ENCODE measurements at places on chromosomes 12 and 14.
A peak's percentile ranks its signal among the peaks of the same experiment; 100 is the strongest.

DNA sequence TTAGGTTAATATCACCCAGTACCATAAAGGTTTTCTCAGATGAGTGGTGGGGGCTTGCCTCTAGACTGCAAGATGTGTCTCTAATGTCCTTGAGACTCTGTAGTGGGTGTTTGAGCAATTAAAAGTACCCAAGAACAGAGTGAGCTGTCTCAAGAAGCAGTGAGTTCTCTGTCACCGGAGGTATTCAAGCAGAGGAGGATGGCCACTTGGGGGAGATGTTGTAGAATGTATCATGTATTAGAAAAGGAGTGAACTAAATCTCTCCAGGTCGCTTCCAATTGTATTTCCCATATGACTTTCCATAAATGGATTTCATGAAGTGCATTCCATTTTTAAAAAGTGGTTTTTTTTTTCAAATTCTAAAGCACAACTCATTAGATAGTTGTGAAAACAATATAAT is 35.0 kb downstream of the SLC17A8 start:
- DNase-seq = no peak

GRCh38 chr12:110844551-110845338 is 2.0 kb upstream of the CCDC63 start:
- peak; percentile 21 for DNase-seq

- DNase-seq = no peak
Measured at GRCh38 chr14:34063042-34063441, 112.2 kb upstream of the EGLN3 start.

GRCh38 chr14:63877550-63877939 is 24.7 kb downstream of the SYNE2 start:
- DNase-seq = no peak

- no peak for DNase-seq
Measured at GRCh38 chr12:60042835-60043234, 447.0 kb downstream of the SLC16A7 start.

DNA sequence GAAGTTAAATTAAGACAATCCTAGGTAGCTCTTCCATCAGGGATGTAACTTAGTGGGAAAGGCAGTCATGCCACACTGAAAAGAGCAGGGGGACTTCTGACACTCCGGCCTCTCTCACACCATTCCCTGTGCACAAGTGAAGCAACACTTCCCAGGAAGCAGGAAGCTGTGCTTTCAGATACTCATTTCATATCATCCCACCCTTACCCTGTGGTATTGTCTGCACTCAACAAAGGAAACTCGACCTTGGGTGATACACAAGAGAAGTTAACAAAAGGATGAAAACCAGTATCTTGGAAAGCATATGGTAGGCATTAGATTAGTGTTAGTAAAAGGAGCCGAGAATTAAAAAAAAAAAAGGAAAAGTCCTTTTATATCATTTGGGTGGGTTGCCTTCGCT is 61.3 kb upstream of the MDM1 start:
- no peak for DNase-seq

DNA sequence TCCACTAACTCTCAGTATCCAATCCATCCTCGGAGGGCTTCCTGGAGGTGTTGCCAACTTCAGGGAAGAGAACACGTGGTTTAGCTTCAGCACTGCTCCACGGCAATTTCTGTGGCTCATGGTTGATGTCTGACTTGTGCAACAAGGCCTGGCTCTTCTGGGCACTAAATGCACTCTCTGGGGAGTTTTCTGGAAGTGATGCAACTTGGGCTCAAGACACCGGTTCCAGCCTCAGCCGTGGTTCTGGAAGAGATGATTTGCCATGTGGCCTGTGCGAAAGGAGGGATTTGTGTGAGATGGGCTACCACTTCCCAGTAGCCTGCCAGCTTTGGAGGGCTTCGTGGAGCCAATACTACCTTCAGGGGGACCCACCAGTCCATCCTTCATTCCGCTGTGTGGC is 118.6 kb upstream of the RTL1 start:
- no peak for DNase-seq

DNA sequence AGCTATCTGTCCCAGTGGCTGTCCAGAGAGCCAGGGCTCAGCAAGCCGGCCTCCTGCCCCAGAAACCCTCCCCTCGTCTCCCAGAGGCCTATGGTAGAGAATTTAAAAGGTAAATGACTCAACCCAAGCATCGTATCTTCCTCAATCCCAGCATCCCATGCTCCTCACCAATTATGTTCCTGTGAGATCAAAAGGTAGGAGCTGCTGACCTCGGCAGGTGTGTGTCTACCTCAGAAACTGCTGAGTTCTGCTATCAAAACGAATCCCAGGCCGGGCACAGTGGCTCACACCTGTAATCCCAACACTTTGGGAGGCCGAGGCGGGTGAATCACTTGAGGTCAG is 49.3 kb downstream of the FOXN3 start:
- no peak for DNase-seq

DNA sequence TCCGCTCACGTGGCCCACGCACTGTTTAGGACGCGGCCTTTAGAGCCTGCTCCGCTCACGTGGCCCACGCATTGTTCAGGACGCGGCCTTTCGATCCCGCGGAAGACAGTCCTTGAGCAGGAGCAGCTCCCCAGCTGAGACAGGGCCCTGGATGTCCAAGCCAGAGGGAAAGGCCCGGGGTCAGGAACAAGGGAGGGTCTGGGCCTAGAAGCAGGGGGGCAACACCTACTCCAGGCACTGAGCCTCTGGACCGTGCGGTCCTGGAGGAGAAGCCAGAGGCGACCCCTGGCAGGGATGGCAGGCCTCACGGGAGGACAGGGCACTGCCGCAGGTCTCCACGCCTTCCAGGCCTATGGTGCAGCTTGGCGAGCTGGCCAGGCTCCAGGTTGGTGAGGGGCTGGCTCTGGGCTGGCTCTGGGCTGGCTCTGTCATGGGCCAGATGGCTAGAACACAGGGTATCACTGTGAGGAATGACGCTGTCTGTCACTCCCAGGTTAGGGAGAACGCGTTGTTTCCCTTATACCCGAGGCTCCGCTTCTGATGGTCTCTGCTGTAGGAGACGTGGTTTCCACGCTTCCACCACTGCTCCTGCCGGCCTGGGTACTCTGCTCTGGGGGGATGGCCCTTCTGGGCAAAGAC is 341.7 kb downstream of the TMEM121 start:
- DNase-seq = no peak

DNA sequence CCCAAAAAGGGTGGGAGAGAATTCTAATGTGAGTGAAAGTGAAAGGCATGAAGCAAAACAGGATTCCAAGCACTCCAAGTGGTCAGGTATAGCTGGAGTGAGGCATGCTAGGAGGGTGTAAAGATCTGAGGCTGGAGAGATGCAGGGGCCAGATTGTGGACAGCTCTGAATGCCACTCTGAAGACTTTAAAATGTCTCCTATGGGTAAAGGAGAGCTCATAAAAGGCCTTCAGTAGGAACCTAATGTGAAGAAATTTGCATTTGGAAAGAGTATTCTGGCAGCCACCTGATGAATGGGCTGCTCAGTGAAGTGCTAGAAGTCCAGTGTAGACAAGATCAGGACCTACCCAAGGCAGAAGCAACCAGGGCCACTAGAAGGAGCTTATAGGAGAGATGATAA is 68.9 kb downstream of the DNAI7 start:
- no peak for DNase-seq

DNA sequence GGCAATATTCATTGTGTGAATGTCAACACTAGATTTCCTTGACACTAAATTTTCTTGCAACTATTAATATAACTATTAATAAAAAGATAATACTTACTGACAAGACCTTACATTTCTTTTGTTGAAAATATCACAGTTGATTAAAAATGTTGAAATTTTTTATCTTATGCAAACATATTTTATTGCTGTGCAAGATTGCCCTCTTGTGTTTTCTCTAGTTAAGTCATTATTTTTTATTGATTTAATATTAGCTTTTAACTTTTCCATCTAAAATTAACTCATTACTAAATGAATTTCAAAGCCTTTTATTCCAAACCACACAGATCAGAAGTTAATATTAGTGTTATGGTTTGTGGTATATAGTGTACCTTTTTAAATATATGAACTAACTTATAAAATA is 11.7 kb upstream of the NAA30 start:
- no peak for DNase-seq

DNA sequence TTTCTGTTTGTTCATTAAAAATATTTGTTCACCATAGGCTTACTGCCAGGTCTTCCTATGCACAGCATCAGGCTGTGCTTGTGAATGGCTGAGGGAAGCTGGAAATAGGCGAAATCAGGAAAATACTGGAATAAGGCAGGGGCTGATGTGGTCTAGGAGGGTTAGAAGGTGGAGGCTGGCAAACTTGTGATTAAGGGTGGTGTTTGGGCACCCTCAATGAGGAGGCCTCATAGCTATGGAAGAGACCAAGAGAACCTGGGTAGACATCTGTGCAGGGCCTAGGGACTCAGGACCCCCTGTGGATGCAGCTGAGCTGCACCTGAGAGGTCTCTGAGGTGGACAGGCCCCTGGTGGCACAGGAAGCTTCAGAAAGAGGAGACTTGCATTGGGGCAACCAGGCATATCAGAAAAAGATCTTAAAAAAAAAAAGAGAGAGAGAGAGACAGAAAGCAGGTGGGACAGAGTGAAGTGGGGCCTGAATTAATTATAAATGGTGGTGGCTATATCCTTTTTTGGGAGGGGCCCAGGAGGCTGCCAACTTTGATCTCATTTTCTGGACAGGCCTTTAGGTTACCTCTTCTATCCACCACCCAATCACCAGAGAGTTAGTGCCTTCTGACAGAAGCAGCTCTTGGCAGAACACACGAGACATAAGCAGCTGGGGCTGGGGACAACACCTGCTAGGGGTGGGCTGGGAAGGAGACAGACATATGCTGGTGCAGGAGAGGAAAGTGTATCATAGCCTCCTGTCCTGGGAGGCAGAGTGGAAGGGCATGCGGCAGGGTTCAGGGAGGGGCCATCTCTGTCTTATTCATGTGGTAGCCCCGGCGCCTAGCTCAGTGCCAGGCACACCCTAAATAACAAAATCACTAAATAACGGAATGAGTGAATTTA is 46.7 kb upstream of the ATP23 start:
- DNase-seq = no peak

DNA sequence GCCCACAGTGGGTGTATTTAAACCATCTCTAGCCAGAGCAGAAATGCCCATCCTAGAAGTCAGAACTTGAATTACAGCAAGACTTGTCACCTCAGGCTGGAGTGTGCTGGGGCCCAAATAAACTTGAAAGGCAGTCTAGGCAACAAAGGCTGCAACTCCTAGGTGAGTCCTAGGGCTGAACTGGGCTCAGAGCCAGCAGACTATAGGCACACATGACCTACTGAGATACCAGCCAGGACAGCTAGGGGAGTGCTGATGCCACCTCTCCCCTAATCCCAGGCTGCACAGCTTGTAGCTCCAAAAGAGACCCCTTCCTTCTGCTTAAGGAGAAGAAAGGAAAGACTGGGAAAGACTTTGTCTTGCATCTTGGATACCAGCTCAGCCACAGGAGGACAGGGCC is 106.0 kb downstream of the TXNDC16 start:
- DNase-seq = no peak

DNA sequence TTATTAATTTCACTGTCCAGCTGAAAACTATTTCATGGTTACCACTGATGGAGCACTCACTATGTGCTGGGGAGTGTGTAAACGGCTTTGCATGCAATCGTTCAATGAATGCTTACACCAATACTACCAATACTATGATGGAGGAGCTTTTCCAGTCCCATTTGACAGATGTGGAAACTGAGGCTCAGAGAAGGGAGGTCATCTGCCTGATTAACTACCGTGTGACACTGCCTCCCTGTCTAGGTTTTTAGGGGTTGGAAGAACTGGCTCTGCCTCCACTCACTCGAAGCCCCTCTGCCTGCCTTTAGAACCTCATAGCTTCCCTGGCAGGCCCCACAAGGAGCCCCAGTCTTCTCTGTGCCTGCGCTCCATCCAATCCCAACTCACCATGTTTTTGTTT is 11.9 kb downstream of the MSI1 start:
- no peak for DNase-seq

All from pons (tissue), 1 donor.